Adrenal gland (tissue), 19 donors: ENCODE measurements at places on chromosomes 6 and 20. TPM values are rescaled to one million over a fixed set of nuclear protein-coding genes. Genes with fewer than 3 reads are reported as not detected.

DNA sequence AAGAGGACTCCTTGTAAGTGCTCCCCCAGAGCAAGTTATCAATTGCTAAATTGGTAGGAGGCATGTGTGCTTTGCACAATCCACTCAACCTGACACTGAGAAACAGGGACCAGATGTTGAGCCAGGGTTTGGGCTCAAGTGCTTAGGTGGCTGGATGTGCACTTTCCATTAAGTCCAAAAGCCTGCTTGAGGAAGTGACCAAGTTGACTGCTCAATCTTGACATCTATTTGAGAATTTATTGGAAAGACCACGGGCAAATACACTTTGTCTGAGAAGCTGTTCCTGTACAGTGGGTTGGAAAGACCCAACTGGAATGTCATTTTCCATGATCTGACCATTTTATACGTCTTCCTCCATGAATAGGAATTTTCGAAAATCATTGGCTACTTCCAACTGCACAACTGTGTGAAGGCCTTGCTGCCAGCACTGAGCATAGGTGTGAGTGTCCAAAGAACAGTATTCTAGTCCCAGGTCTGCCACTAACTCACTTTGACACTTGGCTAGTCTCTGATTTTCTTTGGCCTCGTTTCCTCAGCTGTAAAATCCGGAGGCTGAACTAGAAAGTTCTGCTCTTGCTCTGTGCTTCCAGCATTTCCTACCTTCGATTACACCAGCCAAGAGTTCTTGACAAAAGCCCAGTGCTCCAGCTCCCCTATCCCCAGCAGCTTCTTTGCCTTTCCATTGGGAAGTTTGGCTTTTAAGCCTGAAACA, 186.9 kb upstream of the ECI2 start:
- no peaks in the 10 kb centered on the region for H3K27me3 ChIP-seq
- no peak for DNase-seq
- H3K4me1 ChIP-seq, result peaks cover 3% of the 10 kb centered on the region
- H3K27ac ChIP-seq, result no peak overlapping the region
- H3K36me3 ChIP-seq, result no peaks in the 10 kb centered on the region
- no peak overlapping the region for H3K4me3 ChIP-seq

DNA sequence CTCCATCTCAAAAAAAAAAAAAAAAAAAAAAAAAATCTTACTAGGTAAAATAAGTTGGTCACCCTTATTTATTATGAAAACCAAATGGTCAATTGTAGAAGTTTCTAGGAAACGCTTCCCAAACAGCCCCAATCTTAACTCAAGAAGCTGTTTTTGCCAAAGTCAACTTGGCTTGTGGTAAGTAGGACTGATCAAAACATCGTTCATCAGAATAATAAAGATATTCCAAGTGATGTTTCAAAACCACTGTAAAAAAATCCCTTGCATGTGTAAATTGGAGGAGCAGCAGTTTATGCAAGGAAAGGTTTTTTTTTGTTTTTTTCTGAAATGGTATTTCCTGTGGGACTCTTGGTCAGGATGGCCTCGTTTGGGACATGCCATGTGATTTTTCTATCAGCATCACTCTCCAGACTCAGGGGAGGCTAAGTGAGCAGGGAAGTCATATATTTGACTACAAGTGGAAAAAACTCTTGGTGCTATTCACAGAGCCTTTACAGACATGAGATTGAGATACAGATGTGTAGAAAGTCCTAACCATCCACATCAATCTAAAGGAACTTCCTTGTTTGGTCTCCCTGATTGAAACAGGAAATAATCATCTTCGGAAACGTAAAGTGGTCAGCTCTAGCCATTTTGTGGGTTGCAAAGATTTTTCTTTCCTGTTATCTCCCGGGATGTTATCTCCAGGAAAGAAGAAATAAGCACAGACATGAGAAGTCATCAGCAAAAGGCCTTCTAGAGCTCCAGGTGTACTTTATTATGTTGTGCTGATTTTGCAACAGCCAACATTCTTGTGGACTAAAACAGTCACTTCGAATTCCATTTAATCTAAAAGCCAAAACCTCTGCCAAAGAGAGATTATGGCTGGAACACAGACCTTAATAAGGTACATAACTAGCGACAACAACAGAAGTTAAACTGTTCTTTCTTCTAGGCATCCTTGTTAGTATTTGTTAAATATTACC, 177.8 kb downstream of the EDN1 start:
- DNase-seq, result no peak
- no peak overlapping the region for H3K4me3 ChIP-seq
- H3K27me3 ChIP-seq, result no peaks in the 10 kb centered on the region
- no peak overlapping the region for H3K27ac ChIP-seq
- no peaks in the 10 kb centered on the region for H3K36me3 ChIP-seq

- DNase-seq, result no peak
- no peaks in the 10 kb centered on the region for H3K36me3 ChIP-seq
- no peaks in the 10 kb centered on the region for H3K27me3 ChIP-seq
- H3K27ac ChIP-seq, result no peak overlapping the region
- no peaks in the 10 kb centered on the region for H3K4me1 ChIP-seq
These were observed 70.2 kb upstream of the EEF1E1 start for GRCh38 chr6:8172530-8172929.

DNA sequence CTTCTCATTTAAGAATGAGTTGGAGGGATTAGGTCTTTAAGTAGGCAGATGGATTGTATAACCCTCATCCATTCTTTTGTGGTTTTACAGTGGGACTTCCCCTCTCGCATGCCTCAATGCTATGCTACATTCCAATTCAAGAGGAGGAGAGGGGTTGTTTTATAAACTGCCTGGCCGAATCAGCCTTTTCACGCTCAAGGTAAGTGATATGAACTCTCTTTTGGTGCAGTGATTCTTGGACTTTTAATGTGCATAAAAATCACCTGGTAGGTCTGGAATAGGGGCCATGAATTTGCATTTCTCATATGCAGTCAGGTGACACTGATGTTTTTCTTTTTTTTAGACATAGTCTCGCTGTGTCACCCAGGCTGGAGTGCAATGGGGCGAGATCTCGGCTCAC, 10.8 kb downstream of the ASXL1 start:
- H3K4me1 ChIP-seq, result peaks cover 51% of the 10 kb centered on the region
- DNase-seq, result no peak
- no peak overlapping the region for H3K4me3 ChIP-seq

Gene KIAA0408
- 5.4 TPM for total RNA-seq

DNA sequence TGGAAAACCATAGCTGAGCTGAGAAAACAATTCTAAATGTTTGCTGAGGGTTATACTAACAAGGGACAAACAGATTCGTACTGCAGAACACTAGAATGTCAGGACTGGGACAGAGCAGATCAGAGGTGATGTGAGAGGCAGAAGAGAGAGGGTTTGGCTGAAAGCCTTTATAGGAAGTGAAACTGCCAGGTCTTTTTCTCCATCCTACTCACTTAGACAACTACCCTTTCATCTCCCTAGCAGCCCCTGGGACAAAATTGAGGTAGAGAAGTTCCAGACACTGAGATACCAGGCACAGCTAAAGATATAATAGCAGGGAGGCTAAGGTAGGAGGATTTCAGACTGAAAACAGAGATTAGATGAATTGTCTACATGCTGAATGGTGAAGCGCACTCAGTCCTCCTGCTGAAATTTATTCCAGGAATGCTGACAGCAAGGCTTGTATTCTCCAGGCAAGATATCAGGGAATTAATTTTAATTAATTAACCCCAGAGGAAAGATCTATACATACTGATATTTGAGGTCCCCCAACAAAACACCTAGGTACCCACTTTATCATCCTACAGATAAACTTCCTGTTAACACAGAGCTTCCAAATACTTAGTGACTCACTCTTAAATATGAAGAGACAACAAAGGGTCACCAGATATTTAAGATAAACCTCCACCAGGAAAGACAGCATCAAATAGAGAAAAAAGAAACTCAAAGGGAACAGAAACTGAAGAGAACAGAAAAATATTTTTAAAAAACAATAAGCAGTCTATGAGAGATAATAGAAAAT, 12.6 kb upstream of the EIF2S2 start:
- H3K27ac ChIP-seq, result no peak overlapping the region
- no peaks in the 10 kb centered on the region for H3K4me1 ChIP-seq
- no peaks in the 10 kb centered on the region for H3K27me3 ChIP-seq
- H3K4me3 ChIP-seq, result no peak overlapping the region

GRCh38 chr20:13862245-13862644, 77.4 kb downstream of the NDUFAF5 start:
- no peak overlapping the region for H3K4me3 ChIP-seq
- no peaks in the 10 kb centered on the region for H3K27me3 ChIP-seq
- DNase-seq, result no peak
- H3K4me1 ChIP-seq, result peaks cover 14% of the 10 kb centered on the region
- no peak overlapping the region for H3K27ac ChIP-seq
